ENCODE measurements at places on chromosomes 4 and X.

DNA sequence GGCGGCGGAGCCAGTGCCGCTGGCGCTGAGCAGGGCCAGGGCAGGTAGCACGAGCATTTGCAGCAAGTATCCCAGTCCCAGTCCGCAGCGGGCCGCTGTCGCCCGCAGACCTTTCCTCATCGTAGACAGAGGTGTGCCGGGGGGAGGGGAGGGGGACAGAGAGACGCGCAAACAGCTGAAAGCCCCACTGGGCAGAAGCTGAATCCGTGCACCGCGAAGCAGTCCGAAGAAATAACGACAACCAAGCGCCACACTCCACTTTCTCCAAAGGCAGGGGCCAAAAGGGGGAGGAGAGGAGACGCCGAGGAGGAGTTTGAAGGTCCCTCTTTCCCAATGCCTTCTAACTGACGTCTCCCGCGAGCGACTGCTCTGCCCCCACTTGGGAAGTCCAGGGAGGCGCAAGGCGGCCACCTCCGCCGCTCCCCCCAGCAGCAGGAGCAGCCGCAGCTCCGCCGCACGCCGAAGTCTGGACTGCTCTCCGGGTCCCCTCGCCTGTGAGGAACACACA lies at the start of gene UNC5C:
TSS of gene UNC5C (minus strand) at position 236 of the 508 bp plus-strand sequence.
- no peak for DNase-seq

- DNase-seq, result no peak
Measured at GRCh38 chr4:89270792-89271191, 36.8 kb downstream of the GPRIN3 start.

GRCh38 chrX:130676861-130677260 lies 226.1 kb downstream of the ENOX2 start:
- DNase-seq, result no peak

- no peak for DNase-seq
Measured at GRCh38 chr4:2337896-2338295, 76.0 kb upstream of the MXD4 start.

- DNase-seq, result no peak
Measured at GRCh38 chrX:51876441-51876840, 17.0 kb upstream of the MAGED1 start.

- DNase-seq, result no peak
Measured at GRCh38 chr4:112519689-112520597, 4.0 kb upstream of the NEUROG2 start.

DNA sequence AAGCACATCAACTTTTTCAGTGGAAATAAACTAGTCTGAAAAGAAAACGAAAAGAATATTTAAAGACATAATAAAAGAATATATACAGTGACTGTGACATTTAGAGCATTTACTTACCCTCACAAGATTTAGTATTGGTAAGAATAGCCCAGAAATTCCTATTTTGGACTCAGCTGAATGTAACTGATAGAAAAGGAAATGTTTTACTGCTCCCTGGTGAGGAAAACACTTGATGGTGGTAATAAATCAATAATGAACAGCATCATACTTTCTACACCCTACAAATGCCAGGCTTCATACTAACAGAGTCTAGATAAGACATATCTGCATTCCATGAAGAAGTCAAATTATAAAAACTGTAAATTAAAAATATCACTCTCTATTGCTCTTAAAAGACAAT lies 753.5 kb upstream of the PCDH10 start:
- no peak for DNase-seq

- no peak for DNase-seq
Measured at GRCh38 chr4:143046454-143046853, 138.3 kb upstream of the USP38 start.

- no peak for DNase-seq
Measured at GRCh38 chrX:15468036-15468435, 25.1 kb downstream of the PIR start.

- DNase-seq, result no peak
Measured at GRCh38 chrX:27964432-27964831, 16.8 kb downstream of the DCAF8L1 start.

DNA sequence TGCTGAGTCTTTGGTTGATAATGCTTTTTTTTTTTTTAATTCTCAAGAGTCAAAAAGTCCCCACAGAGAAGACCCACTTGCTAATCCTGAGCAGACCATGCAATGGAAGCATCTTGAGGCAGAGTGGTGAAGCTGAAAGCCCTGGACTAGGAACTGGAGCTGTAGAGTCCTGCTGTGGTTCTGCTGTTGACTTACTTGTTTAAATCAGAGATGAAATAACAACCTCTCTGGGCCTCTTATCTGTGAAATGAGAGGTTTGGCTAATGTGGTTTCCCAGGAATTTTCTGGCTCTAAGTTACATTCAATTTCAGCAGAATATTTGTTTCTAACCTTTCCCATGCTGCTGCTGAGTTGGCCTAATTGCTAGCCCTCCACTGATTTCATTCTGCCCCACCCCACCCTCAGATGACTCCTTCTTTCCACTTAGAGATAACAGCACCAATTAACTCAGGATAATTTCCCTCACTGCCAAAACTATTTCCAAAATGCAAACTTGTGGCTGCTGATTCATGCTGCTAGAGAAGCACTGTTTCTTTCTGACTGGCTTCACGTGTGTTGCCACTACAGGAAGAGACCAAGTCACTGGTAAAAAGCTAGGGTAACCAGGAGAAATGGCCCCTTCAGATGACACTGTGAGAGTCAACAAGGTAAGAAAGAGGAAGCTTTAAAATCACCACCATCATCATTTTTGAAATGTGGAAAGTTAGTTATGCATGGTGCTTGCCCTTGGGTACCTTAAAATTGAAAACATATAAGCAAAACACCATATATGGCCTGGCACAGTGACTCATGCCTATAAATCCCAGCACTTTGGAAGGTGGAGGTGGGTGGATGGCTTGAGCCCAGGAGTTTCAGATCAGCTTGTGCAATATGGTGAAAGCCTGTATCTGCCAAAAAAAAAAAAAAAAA lies 326.4 kb downstream of the DCHS2 start:
- no peak for DNase-seq

- DNase-seq, result no peak
Measured at GRCh38 chrX:51956441-51956840, 63.0 kb downstream of the MAGED1 start.

- DNase-seq, result no peak
Measured at GRCh38 chr4:75289914-75290582, 224.2 kb downstream of the RCHY1 start.

- DNase-seq, result no peak
Measured at GRCh38 chr4:119632216-119632615, 3.6 kb upstream of the PDE5A start.

- DNase-seq, result no peak
Measured at GRCh38 chr4:153408932-153409331, 57.2 kb upstream of the TMEM131L start.

- DNase-seq, result no peak
Measured at GRCh38 chr4:186704057-186704456, 19.6 kb downstream of the FAT1 start.

- DNase-seq, result peak; percentile 22
Measured at GRCh38 chr4:8201321-8201781, 2.3 kb downstream of the SH3TC1 start.

All from activated T-helper 9 cell treated with anti-CD3 and anti-CD28 coated beads, Interleukin-2, amount 50 U/mL, for 16 hours (primary cell).